ENCODE measurements at places on chromosomes 12 and 14.

DNA sequence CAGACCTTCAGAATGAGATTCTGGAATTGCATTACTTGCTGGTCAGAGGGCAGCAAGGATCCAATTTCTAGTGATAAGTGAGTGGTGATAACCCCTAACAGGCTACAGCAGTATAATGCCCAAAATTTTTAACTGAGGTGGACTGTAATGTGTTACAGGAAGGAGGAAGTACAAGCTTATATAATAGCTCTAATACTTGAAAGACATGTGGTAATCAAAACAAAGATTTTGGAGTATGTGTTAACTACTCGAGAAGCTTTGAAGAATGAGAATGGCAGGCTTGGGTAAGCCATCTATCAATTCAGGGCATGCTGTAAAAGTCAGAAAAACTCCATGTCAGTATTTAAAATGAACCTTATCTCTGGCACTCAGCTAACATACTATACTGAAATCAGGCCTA, 70.5 kb downstream of the ANKS1B start:
- no peak for DNase-seq

- DNase-seq: no peak
Measured at GRCh38 chr12:131829791-131830334, 1.7 kb downstream of the MMP17 start.

GRCh38 chr12:93006471-93007208, 77.5 kb upstream of the EEA1 start:
- DNase-seq: no peak

DNA sequence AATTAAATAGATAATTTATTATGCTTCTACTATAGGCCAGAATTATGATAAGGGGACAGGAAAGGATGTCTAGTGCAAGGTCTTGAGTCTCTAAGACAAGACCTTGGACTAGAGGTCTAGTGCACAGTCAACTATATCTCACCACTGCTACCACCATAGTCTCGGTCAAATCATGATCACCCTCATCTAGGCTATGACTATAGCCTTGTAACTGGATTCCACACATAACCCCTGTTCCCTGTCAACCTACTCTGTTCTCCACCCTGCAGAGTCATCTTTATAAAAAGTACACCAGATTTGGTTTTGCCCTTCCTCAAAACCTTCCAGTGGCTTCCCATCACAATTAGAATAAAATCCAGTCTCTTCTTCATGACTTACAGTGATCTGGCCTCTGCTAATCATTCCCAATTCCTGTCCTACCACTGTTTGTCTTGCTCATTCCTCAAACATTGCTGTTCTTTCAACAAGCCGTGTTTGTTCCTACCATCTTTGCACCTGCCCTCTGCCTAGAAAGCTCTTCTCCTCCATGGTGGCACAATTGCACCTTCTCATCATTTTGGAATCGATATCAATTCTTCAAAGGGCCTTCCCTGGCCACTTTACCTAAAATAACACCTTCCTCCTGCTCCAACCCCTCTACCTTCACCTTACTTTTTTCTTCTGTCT, 169.4 kb downstream of the FOXN3 start:
- DNase-seq: no peak

DNA sequence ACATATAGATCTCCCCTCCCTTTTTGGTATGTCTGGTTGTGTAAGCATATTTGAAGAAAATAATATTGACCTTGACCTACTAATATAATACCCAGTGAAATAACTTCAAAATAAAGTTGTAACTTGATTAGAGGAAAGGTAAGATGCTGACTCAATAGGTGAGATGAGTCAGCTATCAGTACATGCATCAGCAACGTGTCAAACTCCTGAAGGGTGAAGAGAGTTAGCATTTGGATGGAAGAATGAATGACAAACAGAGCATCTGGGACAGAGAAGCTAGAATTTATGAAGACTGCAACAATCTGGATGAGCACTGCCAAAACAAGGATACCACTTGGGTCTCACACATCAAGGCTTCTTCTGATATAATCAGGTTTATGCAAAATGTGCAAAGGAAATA, 74.9 kb downstream of the PPP2R5E start:
- no peak for DNase-seq

DNA sequence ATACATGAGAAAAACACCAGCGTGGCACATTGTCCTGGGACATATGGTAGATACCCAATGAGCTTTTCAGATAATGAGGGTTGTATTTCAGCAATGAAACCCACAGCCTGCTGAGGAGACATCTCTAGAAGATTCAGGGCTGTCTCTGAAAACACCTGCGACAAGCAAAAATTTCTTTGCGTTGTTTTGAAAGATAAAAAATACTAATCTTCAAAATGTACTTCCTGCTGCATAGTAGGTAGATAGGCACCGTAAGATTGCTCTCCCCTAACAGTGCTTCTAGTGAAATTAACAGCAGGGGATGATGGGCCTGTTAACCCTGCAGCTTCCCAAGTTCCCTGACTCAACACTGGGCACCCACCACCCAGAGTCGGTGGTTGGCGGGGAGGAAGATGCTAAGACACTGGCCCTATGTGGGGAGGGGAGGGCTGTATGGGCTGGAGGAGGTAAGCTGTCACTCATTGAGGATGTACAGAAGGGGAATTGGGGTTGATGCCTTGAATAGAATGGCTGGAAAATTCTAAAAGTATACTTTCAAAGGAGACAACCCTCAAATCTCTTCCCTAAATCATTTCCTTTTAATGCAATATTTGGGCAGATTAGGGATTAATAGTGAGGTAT, 20.0 kb downstream of the ZFP36L1 start:
- DNase-seq: no peak

- no peak for DNase-seq
Measured at GRCh38 chr12:81114226-81114625, 36.3 kb downstream of the ACSS3 start.

- no peak for DNase-seq
Measured at GRCh38 chr12:65689508-65689907, 134.8 kb upstream of the HMGA2 start.

DNA sequence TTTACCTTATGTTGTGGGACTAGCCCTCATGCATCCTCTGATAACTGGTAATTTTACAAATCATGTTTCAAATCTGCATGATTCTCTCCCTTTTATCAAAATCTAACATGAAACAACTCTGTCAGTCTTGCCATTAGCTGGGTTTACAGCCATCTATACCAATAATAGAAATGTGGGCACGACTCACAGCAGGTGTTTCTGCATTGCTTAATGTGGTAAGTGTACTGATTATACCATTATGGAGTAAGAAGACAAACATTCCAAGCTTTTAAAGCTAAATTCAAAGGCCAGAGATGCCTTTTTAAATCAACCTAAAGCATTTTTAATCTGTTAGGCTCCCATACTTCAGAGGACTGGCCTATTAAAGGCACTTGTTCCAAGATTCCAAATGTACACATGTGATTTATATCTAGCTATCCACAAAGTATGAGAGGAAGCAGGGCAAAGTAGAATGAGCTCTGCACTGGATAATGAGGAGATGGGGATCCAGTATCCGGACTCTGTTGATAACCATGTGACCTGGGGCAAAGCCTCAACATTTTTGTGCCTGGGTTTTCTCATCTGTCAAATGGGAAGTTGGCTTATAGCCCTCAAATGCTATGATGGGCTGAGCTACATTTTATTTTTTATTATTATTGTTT, 52.3 kb upstream of the FUT8 start:
- no peak for DNase-seq

DNA sequence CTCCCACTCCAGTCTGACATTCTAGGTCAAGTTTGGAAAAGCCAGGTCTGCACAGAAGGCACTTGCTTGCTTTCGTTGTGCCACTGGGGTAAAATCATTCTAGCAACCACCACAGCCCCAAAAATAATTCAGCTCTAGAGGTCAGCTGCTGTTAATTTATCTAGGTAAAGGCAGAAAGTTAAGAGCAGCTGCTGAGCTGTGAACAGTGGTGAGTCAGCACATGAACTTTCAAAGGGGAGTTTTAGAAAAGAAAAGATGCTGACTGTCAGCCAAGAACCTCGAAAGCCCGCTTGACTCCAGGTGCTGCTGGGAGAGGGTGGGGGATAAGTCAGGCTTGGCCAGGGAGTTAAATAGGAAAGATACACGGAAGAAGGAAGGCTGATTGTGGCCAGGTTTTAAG, 12.7 kb downstream of the CCDC197 start:
- DNase-seq: no peak

DNA sequence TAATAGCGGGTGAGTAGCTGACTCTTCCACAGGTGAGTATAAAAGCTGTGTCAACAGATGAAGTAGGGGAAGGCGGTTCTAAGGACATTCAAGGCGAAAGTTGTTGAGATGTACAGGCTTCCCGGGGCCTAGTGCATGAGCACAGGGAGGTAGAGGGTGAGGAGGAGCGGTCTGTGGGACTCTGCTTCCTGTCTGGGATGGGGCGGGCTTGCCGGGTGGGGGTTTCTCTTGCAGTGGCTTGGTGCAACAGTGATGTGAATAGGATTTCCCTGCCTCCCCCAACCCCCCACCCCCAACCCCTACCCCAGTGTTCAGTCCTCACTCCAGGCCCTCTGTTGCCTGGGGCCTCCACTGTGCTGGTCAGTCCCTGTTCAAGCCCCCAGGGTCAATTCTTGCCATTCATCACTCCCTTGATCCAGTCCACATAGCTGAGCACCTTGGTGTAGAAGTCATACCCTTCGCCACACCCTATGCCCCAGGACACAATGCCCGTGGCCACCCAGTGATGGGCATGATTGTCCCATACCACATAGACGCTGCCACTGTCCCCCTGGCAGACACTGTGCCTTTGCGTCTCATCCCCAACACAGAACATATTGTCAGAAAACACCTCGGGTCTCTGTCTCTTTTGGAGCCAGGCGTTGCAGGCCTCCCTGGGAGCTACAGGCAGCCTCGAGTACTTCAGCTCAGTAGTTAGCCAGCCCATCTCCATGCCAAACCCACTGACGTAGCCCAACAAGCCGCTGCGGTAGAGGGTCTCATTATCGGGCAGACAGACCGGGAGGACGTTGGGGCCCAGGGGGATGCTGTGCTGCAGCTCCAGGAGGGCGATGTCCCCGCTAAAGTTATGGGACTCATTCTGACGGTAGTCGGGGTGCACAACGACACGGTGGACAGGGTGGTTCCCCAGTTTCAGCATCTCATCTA, 4.0 kb upstream of the C1R start:
- DNase-seq: no peak

DNA sequence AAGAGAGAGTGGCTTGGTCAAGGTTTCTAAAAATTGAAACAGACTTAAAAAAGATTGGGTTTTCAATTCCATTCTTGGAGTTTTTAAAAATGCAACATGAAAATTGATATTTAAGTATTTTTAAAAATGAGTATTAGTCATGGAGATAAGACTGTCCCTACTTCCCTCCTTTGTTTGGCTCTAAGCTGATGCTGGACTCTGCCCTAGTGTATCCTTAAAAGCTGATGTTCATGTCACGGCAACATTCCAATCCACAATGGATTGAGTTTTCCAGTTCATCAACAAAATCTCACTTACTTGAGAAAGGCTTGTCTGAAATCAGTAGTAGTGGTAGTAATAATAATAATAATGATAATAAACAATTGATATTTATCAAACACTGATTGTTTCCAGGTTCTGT, 119.0 kb upstream of the SLC38A2 start:
- no peak for DNase-seq

DNA sequence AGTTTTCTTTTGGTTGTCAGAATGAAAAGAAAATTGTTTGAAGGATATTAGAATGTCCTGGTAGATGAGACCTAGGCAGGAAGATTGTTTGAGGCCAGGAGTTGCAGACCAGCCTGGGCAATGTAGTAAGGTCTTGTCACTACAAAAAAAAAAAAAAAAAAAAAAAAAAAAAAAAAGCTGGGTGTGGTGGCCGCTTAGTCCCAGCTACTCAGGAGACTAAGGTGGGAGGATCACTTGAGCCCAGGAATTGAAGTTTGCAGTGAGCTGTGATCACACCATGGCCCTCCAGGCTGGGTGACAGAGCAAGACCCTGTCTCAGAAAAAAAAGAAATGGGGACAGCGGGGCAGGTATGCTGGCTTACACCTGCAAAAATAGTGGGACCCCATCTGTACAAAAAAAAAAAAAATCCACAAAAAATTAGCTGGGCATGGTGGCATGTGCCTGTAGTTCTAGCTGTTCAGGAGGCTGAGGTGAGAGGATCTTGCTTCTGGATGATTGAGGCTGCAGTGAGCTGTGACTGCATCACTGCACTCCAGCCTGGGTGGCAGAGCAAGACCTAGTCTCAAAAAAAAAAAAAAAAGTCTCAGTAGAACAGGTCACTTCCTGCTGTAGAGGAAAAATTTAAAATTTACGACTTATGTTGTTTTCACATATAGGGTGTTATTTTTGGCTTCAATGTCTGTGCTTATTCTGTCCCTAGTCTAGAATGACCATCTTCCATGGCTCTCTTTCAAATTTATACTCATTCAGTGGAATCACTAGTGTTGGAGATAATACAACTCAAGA, 70.7 kb downstream of the PPHLN1 start:
- no peak for DNase-seq

GRCh38 chr12:67649570-67650387, 1.2 kb downstream of the DYRK2 start:
- no peak for DNase-seq

DNA sequence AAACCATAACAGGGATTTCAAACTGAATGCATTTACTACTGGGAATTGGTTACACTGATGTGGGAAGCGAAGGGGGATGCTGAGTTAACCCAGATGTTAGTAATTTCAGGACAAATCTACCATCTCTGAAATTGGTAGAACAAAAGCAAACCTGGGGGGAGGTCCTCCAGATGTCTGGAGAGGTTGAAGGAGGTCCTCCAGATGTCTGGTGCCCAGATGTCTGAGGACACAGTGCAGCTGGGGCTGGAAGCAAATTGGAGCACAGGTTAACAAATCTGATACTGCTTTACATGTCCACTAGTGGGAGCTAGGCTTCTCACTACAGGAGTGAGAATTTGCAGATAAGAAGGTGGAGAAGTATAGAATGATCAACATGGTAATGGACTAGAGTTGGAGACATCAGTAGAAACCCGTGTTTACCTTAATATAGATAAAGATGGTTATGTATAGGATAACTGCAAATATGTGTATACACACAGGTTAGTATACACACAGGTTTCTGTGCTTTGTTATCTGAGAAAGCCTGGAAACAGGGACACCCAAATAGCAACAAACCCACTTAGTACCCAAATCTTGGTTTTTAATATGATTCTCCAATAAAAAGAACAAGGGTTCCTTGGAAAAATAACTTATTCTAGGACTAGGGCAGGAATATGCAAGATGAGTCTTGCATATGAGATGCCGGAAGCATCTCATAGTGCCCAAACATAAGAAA, 162.5 kb downstream of the C12orf50 start:
- DNase-seq: no peak

- no peak for DNase-seq
Measured at GRCh38 chr14:106318700-106319099, 792.3 kb downstream of the TMEM121 start.

DNA sequence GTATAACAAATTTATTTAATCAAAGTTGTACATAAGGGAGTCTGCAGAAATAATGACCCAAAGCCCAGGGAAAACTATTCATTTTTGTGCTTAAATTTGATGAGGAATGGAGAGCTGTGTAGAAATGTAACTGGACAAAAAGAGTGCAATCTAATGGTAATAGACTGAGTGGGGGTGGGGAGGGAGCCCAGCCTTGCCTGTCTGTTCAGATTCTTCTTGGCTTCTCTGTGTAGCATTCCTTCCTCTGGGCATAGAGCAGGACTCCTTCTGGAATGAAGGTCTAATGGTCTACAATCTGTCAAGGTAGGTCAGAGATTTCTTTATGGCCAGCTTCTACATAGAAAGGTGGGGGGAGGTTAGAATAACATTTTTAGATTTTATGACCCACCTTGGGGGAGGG, 126.1 kb downstream of the SYT10 start:
- no peak for DNase-seq
